Hepatocyte (in vitro differentiated cells): ENCODE measurements at places on chromosomes 7 and 10. TPM values are rescaled to one million over a fixed set of nuclear protein-coding genes. Genes with fewer than 3 reads are reported as not detected.

The TRUB1 gene
- polyA plus RNA-seq: 12.0 and 12.3 TPM in 2 replicates

The MKI67 gene
- 8.1 and 9.5 TPM in 2 replicates for polyA plus RNA-seq

The GRID1 gene
- 0.07 TPM in 2 replicates for polyA plus RNA-seq

The ANKRD61 gene
- 0.33 and 0.81 TPM in 2 replicates for polyA plus RNA-seq

The CCDC7 gene
- 2.0 and 6.1 TPM in 2 replicates for polyA plus RNA-seq

The UNCX gene
- polyA plus RNA-seq: not detected in 2 replicates

DNA sequence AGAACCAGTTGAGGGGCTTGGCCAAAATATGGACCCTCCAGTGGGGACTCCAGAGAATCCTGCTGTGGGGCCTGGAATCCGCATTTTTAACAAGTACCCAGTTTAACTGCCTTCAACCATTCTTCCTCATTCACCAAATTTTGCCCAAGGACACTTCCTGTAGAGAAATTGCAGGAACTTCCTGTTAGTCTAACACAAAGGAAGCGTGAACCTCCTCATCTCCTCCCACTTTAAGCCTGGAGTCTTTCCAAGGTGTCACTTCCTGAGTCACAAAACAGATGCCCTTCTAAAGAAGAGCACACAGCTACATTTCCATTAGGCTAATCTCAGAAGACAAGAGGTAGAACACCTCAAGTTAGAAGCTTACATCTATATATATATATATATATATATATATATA lies 188.4 kb downstream of the PPP1R17 start:
- no peak overlapping the region for H3K4me3 ChIP-seq
- no peak overlapping the region for H3K27ac ChIP-seq
- no peaks in the 10 kb centered on the region for H3K27me3 ChIP-seq
- no peaks in the 10 kb centered on the region for H3K36me3 ChIP-seq
- H3K4me1 ChIP-seq: no peaks in the 10 kb centered on the region

DNA sequence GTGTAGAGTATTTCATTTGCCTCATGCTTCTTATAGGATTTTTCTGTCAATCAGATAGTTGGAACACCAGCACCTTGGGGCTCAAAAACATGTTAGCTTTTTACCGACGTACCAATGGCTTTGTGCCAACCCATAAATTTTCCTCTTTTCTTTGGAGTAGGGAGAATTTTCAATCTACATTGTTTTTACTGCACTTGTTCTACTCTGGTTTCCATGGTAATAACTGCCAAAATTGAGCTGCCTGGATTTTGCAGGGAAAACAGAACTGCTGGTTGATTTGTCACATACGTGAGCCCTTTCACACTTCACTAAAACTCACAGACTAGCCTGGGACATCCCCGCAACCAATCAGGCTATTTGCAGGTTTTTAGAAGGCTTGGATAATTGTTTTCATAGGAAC lies 189.7 kb downstream of the ARHGAP21 start:
- no peaks in the 10 kb centered on the region for H3K27me3 ChIP-seq
- H3K36me3 ChIP-seq: peaks cover 11% of the 10 kb centered on the region
- H3K27ac ChIP-seq: no peak overlapping the region
- no peak overlapping the region for H3K4me3 ChIP-seq
- no peak for DNase-seq
- peaks cover 6% of the 10 kb centered on the region for H3K4me1 ChIP-seq

DNA sequence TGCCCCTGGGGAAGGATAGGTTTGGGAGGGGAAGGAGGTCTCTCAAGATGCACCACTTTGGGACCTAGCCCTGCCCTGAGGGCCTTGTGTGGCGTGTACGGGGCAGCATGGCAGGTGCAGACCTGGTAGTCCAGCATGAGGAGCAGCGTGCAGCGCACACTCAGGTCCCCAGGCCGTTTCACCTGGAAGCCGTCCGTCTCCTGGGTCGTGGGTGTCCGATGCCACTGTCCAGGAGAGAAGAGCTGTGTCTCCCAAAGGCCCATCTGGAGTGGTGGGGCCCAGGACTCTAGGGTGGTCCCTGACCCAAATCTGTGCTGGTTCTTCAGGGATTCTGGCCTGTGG lies 6.8 kb downstream of the SMARCD3 start:
- peaks cover 21% of the 10 kb centered on the region for H3K4me1 ChIP-seq
- no peaks in the 10 kb centered on the region for H3K27me3 ChIP-seq
- H3K4me3 ChIP-seq: no peak overlapping the region

GRCh38 chr10:99849536-99849935 lies 67.1 kb downstream of the ABCC2 start:
- H3K4me3 ChIP-seq: no peak overlapping the region
- DNase-seq: peak; percentile 53
- H3K4me1 ChIP-seq: peaks cover 3% of the 10 kb centered on the region
- no peaks in the 10 kb centered on the region for H3K36me3 ChIP-seq

DNA sequence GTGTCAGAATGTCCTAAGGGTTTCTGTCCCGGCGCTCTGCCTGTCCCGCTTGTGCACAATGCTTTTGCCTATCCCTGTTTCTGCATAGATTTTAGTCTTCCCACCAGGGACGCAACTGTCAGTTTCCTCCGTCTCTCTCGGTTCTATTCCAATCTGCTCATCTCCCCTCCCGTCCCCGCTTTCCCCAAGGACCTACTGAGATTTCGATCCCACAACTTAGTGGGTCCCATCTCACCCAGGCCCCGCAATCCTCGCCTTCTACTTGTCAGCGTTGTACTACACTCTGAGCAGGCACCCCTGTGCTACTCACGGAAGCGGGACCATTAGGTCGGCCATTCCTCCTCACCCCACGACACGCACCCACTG lies 519 bp upstream of the ZNF655 start:
- no peak for DNase-seq
- peaks cover 27% of the 10 kb centered on the region for H3K4me1 ChIP-seq
- H3K27ac ChIP-seq: peak overlapping the region; percentile 99
- H3K4me3 ChIP-seq: peak overlapping the region; percentile 64
- H3K27me3 ChIP-seq: no peaks in the 10 kb centered on the region

GRCh38 chr10:44581996-44582395 lies 197.1 kb upstream of the CXCL12 start:
- no peak overlapping the region for H3K4me3 ChIP-seq
- no peak overlapping the region for H3K27ac ChIP-seq
- H3K27me3 ChIP-seq: no peaks in the 10 kb centered on the region

DNA sequence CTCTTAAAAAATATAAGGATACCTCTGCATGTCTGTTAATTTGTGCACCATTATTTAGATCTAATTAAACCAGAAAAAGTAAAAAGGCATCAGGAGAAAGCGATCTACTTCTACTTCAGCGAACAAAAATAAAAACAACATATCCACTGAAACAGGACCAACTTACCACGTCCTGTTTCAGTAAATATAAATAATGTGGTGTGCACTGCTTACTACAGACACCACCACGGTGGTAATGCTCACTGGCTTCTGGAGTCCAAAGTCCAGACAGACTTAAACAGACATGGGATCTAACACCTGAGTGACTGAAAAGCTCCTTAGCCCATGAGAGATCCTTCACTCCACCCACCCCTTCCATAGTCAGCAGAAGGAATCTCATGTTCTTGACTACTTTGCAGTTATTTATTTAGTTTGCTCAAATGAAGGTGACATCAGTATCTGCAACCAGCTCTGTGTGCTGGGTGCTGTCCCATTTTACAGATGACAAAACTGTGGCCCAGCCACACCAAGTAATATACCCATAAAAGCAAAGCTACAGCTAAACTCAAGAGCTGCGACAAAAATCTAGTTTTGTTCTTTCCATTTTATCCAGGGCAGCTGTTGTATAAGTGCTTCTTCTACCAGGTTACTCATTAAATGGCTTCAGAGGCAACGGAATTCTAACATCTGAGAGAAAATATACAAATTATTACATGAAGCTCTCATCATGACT lies 62.1 kb upstream of the NCAPG2 start:
- H3K4me3 ChIP-seq: no peak overlapping the region
- no peaks in the 10 kb centered on the region for H3K4me1 ChIP-seq
- no peaks in the 10 kb centered on the region for H3K36me3 ChIP-seq

DNA sequence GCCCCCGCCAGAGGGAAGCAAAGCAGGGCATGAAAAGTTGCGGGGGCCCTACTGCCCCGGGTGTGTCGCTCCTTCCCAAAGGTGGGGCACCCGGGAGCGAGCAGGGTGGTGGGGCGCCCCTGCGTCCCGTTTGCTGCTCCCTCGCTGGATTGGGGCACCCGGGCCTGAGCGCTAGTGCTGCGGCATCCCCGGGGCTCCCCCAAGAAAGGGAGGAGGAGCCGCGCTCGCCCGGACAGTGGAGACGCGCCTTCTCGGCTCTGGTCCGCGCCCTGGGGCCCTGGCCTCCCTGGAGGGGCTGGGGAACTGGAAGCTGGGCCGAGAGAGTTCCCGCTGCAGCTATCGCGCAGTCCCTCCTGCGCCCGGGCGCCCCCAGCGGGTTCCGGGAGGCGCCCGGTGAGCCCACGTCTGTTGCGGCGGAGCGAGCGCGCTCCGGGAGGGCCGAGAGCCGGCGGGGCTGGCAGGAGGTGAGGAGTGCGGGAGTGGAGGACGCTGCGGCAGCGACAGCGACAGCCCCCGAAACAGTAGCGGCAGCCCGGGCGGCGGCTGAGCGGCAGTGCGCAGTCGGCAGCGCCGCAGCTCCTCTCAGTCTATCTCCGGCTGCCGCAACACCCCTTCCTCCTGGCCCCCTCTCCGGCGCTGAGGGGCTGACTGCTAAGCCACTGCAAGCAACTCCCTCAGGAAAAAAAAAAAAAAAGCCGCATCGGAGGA lies 504 bp upstream of the BMPER start:
- H3K27ac ChIP-seq: no peak overlapping the region
- H3K4me1 ChIP-seq: no peaks in the 10 kb centered on the region
- peaks cover 85% of the 10 kb centered on the region for H3K27me3 ChIP-seq
- H3K4me3 ChIP-seq: peak overlapping the region; percentile 88
- no peaks in the 10 kb centered on the region for H3K36me3 ChIP-seq

- H3K27ac ChIP-seq: no peak overlapping the region
- H3K4me3 ChIP-seq: no peak overlapping the region
- DNase-seq: no peak
- no peaks in the 10 kb centered on the region for H3K36me3 ChIP-seq
Measured at GRCh38 chr10:95214793-95215192, 20.8 kb downstream of the ACSM6 start.

GRCh38 chr7:29459589-29459988 lies 104.0 kb upstream of the PRR15 start:
- H3K27me3 ChIP-seq: no peaks in the 10 kb centered on the region
- no peak overlapping the region for H3K27ac ChIP-seq
- no peaks in the 10 kb centered on the region for H3K4me1 ChIP-seq
- DNase-seq: no peak
- H3K4me3 ChIP-seq: no peak overlapping the region
- no peaks in the 10 kb centered on the region for H3K36me3 ChIP-seq

DNA sequence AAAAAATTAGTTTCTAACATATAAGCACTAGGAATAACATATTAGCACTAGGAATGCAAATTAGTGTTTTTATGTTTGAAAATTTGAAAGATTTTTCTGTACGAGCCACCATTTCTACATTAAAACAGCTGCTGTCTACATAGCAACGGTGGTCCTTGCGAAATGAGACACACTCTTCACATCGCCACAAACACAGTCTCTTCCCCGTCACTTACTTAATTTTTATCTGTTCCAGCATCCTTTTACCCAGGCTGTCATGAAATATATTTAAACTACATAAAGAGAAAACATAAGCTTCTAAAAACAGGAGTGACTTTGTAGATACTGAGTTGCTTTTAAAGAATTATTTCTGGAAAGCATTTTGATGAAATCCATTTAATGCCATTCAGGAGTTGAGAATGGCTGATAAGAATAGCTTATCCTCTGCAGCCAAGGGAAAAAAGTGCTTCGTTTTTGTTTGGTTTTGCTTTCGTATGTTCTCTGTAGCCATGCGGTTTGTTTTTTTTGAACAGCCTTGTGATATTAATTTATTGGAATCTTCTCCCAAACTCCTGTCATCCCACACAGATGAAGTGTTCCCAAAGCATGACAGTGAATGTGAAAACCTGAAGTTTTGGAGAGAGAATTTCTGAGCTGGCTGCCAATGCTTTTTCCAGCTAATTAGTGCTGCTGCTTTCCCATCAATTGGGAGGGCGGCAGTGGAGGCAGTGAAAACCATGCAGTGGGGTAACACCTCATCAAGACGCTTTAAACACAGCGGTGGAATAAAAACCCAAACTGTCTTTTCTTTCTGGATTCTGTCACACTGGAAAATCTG lies 603.7 kb upstream of the ADARB2 start:
- H3K36me3 ChIP-seq: no peaks in the 10 kb centered on the region
- H3K4me3 ChIP-seq: no peak overlapping the region
- no peaks in the 10 kb centered on the region for H3K4me1 ChIP-seq
- H3K27ac ChIP-seq: no peak overlapping the region

DNA sequence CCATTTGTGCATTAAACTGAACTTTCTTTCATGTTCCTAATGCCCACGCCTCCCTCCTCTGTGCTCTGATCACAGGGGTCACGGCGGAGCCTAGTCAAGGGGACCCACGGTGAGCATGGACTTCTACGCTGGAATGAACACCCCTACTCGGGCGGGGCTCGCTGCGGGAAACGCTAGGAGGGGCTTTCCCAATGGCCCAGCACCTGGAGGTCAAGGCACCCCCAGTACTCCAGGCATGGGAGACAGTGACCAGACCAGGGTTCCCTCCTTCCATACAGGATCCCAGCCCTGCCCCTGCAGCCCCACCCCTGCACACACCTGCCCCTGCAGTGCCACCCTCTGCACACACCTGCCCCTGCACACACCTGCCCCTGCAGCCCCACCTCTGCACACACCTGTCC lies 27.1 kb upstream of the NKX6-2 start:
- no peaks in the 10 kb centered on the region for H3K27me3 ChIP-seq
- H3K4me3 ChIP-seq: no peak overlapping the region
- peaks cover 3% of the 10 kb centered on the region for H3K4me1 ChIP-seq
- no peak overlapping the region for H3K27ac ChIP-seq
